ENCODE measurements at places on chromosomes 11 and 22.

- no peak for DNase-seq
- H3K4me3 ChIP-seq = no peak overlapping the region
- no peaks in the 10 kb centered on the region for H3K36me3 ChIP-seq
- H3K27ac ChIP-seq = no peak overlapping the region
These were observed 82.3 kb upstream of the NARS2 start for GRCh38 chr11:78656984-78657383.

- no peaks in the 10 kb centered on the region for H3K27me3 ChIP-seq
- H3K27ac ChIP-seq = no peak overlapping the region
- no peak overlapping the region for H3K4me3 ChIP-seq
- DNase-seq = no peak
These were observed 42.6 kb upstream of the SMCO4 start for GRCh38 chr11:93585758-93586157.

- peaks cover 19% of the 10 kb centered on the region for H3K4me1 ChIP-seq
- H3K36me3 ChIP-seq = no peaks in the 10 kb centered on the region
- H3K27me3 ChIP-seq = no peaks in the 10 kb centered on the region
- H3K4me3 ChIP-seq = no peak overlapping the region
These were observed 1.7 kb upstream of the PLAAT2 start for GRCh38 chr11:63564784-63565350.

DNA sequence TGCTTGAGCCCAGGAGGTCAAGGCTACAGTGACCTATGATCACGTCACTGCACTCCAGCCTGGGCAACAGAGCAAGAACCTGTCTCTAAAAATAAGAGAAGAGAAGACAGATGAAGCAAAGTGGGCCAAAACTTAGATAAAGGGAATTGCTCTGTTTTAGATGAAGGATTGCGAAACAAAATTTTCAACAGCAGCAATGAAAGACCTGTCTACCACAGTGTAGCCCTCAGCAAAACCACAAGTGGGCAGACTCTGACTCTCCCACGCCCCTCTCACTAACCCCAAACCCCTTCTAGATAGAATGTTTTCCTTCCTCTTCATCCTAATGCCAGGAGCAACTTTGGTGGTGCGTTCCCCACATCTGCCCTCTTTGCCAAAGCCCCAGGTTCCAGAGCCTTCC lies 105.6 kb upstream of the ALDH3B2 start:
- H3K27ac ChIP-seq = no peak overlapping the region
- DNase-seq = no peak
- H3K27me3 ChIP-seq = no peaks in the 10 kb centered on the region
- H3K4me1 ChIP-seq = no peaks in the 10 kb centered on the region

DNA sequence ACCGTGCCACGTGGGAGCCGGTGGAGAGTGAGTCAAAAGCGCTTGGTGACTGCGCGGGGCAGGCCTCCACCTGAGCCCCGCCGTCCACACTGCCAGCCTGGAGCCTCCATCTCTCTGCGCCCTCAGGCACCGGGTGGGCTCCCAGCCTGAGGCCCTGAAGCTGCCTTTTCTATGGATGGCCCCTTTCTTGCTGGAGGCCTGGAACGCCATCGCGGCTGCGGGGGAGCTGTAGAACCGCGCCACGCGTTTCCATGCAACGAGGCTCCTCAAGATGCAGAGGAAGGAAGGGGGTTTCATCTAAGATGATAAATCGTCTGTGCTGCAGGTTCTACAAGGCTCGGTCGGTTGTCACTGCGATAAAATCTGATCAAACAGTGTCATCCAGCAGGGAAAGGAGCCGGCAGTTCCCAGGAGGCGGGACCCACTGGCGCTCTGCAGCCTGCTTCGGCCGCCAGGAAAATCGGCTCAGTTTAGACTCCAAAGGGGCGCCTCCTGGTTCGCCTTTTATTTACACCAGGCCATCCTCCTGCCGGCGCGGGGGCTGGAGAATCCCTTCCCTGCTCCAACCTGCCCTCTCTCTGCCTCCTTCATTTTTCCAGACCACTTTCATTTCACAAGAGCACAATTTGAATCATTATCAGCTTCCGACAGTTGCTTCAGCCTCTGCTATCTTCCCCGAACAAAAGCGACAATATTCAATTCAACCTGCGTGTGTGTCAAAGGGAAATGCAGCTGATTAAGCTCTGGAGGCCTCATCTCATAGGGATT lies 624.4 kb downstream of the BRD1 start:
- H3K4me3 ChIP-seq = no peak overlapping the region
- H3K36me3 ChIP-seq = no peaks in the 10 kb centered on the region
- H3K27ac ChIP-seq = no peak overlapping the region
- peaks cover 8% of the 10 kb centered on the region for H3K27me3 ChIP-seq

- H3K27ac ChIP-seq = no peak overlapping the region
- H3K4me1 ChIP-seq = peaks cover 15% of the 10 kb centered on the region
- no peak overlapping the region for H3K4me3 ChIP-seq
- DNase-seq = no peak
These were observed 55.8 kb downstream of the NECTIN1 start for GRCh38 chr11:119673052-119673758.

DNA sequence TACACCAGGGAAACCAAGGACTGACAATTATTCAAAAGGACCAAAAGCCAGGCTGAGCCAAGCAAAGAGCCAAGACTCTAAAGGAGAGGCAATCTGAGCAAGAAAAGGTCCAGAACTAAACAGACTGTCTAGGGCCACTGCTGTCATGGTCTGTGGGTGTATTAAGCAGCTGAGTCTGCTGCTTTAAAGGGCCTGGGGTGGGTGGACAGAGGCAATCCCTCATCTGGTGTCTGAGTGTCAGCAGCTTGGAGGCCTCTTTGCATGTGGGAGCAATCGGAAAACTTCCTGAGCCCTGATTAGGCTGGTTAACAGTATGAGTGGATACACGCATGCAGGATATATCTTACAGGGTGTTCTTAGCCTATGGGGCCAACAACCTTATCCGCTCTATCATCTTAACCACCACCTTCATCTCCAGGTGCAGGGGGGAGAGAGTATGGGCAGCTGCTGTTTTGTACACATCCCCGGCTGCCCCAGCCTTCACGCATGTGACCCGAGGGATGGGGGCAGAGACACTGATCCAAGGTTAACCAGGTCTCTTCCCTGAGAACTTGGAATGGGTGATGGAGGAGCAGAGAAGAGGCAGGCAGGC lies 67.5 kb upstream of the TIMP3 start:
- no peaks in the 10 kb centered on the region for H3K27me3 ChIP-seq
- H3K27ac ChIP-seq = no peak overlapping the region
- H3K36me3 ChIP-seq = no peaks in the 10 kb centered on the region
- no peak for DNase-seq

DNA sequence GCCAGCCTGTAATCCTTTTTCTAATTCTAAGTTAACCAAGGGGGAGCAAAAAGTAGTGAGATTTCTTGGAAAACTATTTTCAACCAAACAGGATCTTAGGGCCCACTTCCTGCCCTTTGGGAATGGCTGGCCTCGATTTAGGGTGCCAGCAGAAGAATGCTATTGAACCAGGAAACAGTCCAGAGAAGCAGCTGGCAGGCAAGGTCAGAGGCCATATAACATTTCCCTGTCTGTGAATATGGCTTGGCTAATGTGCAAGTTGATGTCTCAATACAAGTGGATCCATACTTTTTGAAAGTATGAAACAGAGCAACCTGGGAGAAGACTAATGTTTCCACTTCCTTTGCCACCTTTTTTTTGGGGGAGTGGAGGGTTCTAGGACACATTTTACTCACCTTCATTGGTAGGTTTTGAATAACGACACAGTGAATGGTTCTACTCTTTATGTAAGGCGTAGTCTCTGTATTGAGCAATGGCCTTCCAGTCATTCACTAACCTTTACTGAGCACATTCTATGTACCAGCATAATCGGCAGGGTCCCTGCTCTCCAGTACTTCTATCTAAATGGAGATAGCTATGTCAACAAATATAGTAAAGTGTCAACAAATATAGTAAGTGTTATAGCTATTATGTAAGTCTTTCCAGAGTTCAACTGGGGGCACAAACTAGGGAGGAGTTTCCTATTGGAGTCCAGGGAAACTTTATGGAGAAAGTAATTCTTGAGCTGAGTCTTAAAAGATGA lies 34.2 kb upstream of the RRM1 start:
- peaks cover 12% of the 10 kb centered on the region for H3K4me1 ChIP-seq
- H3K4me3 ChIP-seq = no peak overlapping the region
- peaks cover 38% of the 10 kb centered on the region for H3K36me3 ChIP-seq
- no peak overlapping the region for H3K27ac ChIP-seq
- no peak for DNase-seq

DNA sequence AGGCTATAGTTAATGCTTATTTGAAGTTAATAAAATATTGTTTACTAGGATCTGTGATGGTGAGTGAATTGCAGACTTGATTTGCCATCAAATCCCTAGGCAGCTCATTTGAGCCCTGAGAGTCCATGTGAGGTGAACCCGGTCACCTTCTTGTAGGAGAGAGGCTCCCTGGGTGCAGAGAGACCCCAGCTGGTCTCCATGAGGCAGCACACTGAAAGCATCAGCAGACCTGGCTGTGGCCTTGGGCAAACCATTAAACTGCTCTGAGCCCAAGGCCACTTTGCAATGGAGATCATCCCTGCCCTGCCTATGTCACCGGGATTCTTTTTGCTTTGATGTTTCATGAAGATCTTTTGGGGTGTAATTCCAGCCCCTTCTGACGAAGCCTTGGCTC lies 125.2 kb downstream of the MICAL2 start:
- no peaks in the 10 kb centered on the region for H3K27me3 ChIP-seq
- peaks cover 17% of the 10 kb centered on the region for H3K4me1 ChIP-seq
- no peak overlapping the region for H3K4me3 ChIP-seq
- H3K27ac ChIP-seq = peak overlapping the region; percentile 45
- H3K36me3 ChIP-seq = peaks cover 10% of the 10 kb centered on the region

DNA sequence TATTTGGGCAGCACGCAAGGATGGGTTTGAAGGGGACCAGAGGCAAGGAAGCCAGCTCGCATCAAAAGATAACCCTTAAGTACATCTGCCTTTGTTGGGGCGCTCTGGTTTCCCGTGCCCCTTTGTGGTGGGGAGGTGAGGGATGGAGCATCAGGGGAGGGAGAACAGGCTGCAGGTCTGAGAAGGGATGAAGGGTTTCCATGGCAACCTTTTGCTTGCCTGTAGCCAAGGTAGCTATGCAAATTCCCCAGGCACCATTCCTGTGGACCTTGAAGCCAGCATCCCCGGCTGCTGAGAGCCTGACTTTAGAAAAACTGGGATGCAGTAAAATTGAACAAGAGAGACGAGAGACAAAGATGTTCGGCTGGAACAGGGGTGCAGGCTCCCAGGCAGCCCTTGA lies 75.7 kb downstream of the SEZ6L start:
- no peak for DNase-seq
- no peaks in the 10 kb centered on the region for H3K36me3 ChIP-seq
- peaks cover 12% of the 10 kb centered on the region for H3K27me3 ChIP-seq
- no peaks in the 10 kb centered on the region for H3K4me1 ChIP-seq

- no peak overlapping the region for H3K4me3 ChIP-seq
- no peak overlapping the region for H3K27ac ChIP-seq
- peaks cover 4% of the 10 kb centered on the region for H3K4me1 ChIP-seq
These were observed 18.4 kb downstream of the MTMR3 start for GRCh38 chr22:29901354-29901753.

DNA sequence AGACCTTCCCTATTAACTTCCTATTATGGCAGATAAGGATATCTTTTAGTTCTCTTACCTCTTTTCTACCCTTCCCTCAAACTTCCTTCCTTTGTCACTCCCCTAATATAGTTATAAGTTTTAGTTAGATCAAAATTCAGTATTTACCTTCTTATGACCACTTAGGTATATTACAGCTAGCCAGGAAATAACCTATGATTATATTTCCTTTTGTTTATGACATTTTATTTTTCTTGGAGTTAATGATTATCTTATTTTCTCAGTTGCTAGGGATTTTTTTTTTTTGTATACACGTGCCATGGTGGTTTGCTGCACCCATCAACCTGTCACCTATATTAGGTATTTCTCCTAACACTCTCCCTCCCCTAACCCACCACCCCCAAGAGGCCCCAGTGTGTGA lies 88.2 kb upstream of the ZBED5 start:
- no peaks in the 10 kb centered on the region for H3K27me3 ChIP-seq
- no peak overlapping the region for H3K4me3 ChIP-seq
- H3K27ac ChIP-seq = no peak overlapping the region

DNA sequence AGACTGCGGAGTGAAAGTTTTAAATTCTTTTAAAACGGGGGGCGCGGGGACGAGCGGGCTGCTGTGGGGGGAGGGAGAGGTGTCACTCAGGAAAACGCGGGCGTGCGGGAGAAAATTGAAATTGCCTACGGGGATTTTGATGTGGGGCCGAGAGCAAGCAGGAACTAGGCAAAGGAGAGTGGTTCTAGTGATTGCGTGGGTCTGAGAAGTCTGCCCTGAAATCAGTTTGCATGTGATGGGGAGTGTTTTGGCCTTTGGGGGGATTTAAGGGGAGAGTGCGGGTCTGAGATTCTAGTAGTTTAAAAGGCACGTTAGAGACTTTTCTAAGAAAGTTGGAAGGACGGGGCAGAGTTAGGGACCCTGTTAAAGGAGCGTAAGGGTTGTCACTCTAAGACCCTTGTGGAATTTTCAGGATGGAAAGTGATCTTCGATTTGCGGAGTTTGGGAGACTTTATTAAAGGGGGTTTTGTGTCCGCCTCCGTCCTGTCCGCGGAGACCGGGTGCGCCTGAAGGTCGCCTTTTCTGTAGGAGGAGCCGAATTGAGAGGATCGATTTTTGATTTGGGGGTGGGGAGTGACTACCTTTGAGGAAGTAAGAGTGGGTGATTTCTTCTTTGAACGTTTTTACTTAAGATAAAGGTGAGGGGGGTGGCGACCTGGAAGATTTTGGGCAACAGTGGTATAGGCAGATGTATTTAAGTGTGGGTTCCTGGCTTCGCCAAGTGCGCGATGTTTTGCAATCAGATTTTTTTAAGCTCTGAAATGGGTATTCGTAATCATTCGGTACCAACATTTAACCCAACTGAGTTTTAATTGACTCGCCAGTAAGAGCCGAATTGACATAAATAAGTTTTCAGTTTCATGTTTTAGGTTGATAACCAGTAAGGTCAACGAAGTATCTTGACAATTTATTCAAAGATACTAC lies 1.1 kb downstream of the EED start:
- peaks cover 24% of the 10 kb centered on the region for H3K4me1 ChIP-seq
- H3K36me3 ChIP-seq = no peaks in the 10 kb centered on the region
- H3K27ac ChIP-seq = peak overlapping the region; percentile 97

GRCh38 chr11:69310351-69310750 lies 16.4 kb downstream of the MYEOV start:
- DNase-seq = peak; percentile 36
- no peak overlapping the region for H3K4me3 ChIP-seq
- no peaks in the 10 kb centered on the region for H3K27me3 ChIP-seq
- peaks cover 24% of the 10 kb centered on the region for H3K4me1 ChIP-seq
- H3K36me3 ChIP-seq = no peaks in the 10 kb centered on the region
- no peak overlapping the region for H3K27ac ChIP-seq

GRCh38 chr11:105179542-105180278 lies 40.1 kb upstream of the CARD18 start:
- H3K4me1 ChIP-seq = no peaks in the 10 kb centered on the region
- H3K27ac ChIP-seq = no peak overlapping the region
- no peak for DNase-seq
- H3K27me3 ChIP-seq = no peaks in the 10 kb centered on the region
- H3K36me3 ChIP-seq = no peaks in the 10 kb centered on the region

- peaks cover 38% of the 10 kb centered on the region for H3K4me1 ChIP-seq
- H3K27ac ChIP-seq = no peak overlapping the region
- H3K4me3 ChIP-seq = no peak overlapping the region
These were observed 4.5 kb downstream of the FHIP1B start for GRCh38 chr11:6229911-6230310.

- H3K4me3 ChIP-seq = no peak overlapping the region
- H3K27me3 ChIP-seq = no peaks in the 10 kb centered on the region
- peak overlapping the region; percentile 80 for H3K27ac ChIP-seq
- H3K4me1 ChIP-seq = peaks cover 83% of the 10 kb centered on the region
- H3K36me3 ChIP-seq = peaks cover 66% of the 10 kb centered on the region
- peak; percentile 82 for DNase-seq
These were observed 43.1 kb upstream of the PPARA start for GRCh38 chr22:46107089-46107664.
